HFFc6 (cell line): ENCODE measurements at places on chromosomes 7 and 10. TPM values are rescaled to one million over a fixed set of nuclear protein-coding genes. Genes with fewer than 3 reads are reported as not detected.

- peaks cover 27% of the 10 kb centered on the region for H3K36me3 ChIP-seq
- no peak for DNase-seq
- no peaks in the 10 kb centered on the region; the same call in 1 of the 2 replicates for H3K27me3 ChIP-seq
These were observed 116.8 kb downstream of the CPED1 start for GRCh38 chr7:121105262-121105661.

GRCh38 chr7:139642283-139642682 lies 118.8 kb downstream of the CLEC2L start:
- no peak overlapping the region for H3K4me3 ChIP-seq
- no peak for DNase-seq
- H3K27ac ChIP-seq, result no peak overlapping the region
- H3K27me3 ChIP-seq, result no peaks in the 10 kb centered on the region; the same call in 1 of the 2 replicates

Gene MYPN
- total RNA-seq, result 77.6 to 89.1 TPM (median 81.9 TPM) in 3 replicates

Gene SPDYE16
- 0.09 TPM in 1 of 3 replicates, not detected in the others for total RNA-seq

DNA sequence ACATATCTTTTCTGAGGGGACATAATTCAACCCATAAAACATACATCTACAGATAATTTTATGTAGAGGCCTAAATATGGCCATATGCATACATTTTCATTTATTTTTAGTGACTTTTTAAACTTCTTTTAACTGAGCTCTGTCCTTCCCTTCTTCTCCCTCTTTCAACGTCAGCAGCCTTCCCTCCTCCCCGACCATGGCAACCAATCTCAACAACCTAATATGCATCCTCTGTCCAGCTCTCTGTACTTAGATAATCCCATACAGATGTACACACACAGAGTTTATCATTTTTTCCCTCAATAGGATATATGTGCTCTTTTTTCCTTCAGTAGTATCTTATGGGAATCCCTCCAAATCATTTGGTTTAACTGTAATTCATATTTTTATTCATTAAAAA lies 94.3 kb downstream of the CCDC71L start:
- no peak overlapping the region for H3K4me3 ChIP-seq
- no peak overlapping the region for H3K27ac ChIP-seq
- H3K4me1 ChIP-seq, result peaks cover 44% of the 10 kb centered on the region
- no peak for DNase-seq
- peaks cover 1% of the 10 kb centered on the region for H3K27me3 ChIP-seq
- 0 out of 2 replicates have a peak, but pooled peaks cover 4% of the 10 kb centered on the region for H3K36me3 ChIP-seq

GRCh38 chr7:33062023-33062781 lies at the start of gene NT5C3A:
NT5C3A (minus strand) TSS chr7:33062776; CDS start chr7:33062705, 71 bp downstream.
- peak within 1 kb of the TSS; percentile 98 for H3K4me3 ChIP-seq
- DNase-seq, result peak; percentile 9
- peaks cover 47% of the 10 kb centered on the region for H3K4me1 ChIP-seq
- H3K27me3 ChIP-seq, result no peaks in the 10 kb centered on the region; the same call in 1 of the 2 replicates
- H3K27ac ChIP-seq, result peak within 1 kb of the TSS; percentile 93

DNA sequence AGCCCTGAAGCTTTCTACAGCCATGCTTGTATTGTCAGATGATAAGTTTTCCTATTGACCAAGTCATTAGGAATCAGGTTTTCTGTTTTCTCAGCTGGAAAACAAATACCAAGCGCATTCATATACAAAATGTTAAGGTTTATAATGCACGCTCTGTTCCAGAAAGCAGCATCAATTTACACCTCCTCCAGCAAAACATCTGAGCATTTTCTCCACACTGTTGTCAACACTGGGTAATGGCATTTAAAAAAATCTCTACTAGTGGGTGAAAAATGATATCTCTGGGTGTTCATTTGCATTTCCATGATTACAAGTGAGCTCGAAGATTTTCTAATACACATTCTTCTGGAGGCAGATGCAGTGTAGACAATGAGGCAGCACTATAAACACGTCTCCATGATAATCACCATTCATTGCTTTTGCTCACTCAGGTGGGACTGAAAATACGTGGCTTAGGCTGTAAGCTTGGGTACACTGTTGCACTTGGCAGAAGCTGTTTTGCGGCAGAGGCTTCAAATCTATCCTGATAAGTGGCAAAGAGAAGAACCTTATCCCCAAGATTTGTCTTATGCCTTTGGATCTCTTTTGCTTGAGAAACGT lies 114.8 kb upstream of the PLPP4 start:
- peaks cover 2% of the 10 kb centered on the region for H3K27me3 ChIP-seq
- no peak overlapping the region for H3K27ac ChIP-seq
- H3K36me3 ChIP-seq, result no peaks in the 10 kb centered on the region
- no peak overlapping the region for H3K4me3 ChIP-seq
- no peaks in the 10 kb centered on the region for H3K4me1 ChIP-seq
- no peak for DNase-seq

Gene EZH2
- 8.3 to 20.4 TPM (median 15.3 TPM) in 3 replicates for total RNA-seq
